ENCODE measurements at places on chromosomes 3 and 15. TPM values are rescaled to one million over a fixed set of nuclear protein-coding genes. Genes with fewer than 3 reads are reported as not detected.

- DNase-seq = no peak
Measured at GRCh38 chr3:133007601-133008000, 30.6 kb upstream of the TMEM108 start.

DNA sequence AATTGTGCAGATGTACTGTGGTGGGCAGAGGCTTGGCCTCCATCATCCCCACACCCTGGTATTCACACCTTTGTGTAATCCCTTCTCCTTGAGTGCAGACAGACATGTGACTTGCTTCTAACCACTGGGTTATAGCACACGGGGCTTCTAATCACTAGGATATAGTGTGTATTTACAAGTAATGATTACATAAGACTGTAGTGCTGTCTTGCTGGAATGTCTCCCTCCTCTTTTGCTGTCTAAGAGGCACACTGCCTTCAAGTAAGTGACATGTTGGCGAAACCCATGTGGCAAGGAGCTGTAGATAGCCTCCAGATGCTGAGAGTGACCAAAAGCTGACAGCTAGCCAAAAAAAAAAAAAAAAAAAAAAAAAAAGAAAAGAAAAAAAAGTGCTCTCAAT lies 542.7 kb upstream of the MDFIC2 start:
- DNase-seq = no peak

DNA sequence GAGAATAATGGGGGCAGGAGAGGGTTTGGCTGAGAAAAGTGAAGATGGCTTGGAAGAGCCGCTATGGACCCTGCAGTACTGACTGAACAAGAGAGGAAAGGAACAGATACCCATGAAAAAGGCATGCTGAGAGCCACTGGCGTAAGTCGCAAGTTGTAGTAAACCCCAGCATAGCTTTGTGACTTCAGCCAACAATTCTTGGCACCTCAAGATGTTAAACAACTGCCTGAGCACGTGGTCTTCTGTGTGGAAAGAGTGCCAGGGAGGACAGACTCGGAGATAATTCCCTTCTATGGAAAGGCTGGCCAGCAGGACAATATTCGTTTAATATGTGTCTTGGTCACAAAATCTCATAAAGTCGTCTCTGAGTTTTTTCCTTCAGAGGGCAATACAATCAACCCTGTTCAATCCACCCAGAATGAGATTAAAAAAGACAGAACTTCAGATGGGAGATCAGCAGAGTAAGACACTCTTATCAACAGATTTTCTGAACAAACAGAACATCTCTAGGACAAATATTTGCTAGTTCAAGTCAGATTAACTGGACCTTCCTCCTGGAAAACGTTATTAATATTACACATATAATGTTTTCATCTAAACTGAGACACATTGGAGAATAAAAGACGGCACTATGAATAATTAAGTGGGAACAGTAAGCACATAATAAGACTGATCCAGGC lies 49.2 kb downstream of the NEK10 start:
- no peak for DNase-seq

GRCh38 chr3:129439817-129440617 lies at the start of the genes IFT122 and MBD4:
IFT122 (plus strand) TSS chr3:129440224; CDS start chr3:129440331, 107 bp downstream.
MBD4 (minus strand) TSS chr3:129439948; CDS start chr3:129439833, 115 bp downstream.
- DNase-seq = peak; percentile 99

DNA sequence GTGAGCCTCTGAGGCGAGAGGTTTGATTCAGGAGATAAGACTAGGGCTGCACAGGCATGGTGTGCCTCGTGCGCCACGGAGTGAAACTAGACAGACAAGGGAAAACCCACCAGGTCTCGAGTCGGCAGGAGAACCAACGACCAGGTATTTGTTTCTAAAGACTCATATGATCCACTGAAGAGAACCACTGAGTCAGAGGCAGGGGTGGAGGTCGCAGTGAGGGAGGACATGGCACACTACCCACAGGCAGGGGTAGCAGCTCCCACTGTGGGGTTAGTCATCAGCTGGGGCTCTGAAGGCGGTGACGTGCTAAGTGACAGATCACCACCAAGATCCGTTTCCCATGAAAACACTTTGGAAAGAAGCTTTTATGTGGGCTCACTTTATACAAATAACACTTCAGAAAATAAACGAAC lies 45.7 kb downstream of the CHSY1 start:
- DNase-seq = peak; percentile 90

The BUB1B gene
- 10.5 TPM for total RNA-seq

DNA sequence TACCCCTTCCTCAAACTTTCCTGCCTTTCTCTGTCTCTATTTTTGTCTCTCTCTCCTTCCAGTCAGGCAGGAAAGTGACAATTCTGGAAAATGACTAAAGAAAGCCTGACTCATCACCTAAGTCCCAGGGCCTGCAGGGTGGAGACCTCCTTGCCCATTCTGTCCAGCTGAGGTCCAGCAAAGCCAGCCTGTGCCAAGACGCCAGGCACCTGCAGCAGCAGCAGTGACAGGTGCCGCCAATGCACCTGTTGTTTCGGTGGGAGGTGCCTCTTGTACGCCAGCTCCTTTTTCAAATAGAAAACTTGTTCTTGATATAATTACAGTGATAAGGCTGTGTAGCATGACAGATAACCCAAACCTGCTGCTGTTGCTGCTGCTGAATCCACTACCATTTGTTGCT lies 501.3 kb downstream of the NTRK3 start:
- DNase-seq = no peak

The HAPLN3 gene
- 56.7 TPM for total RNA-seq

- peak; percentile 33 for DNase-seq
Measured at GRCh38 chr3:70108072-70108471, 108.5 kb downstream of the SAMMSON start.

The CNTN4 gene
- not detected for total RNA-seq

GRCh38 chr3:53223025-53223424 lies 32.8 kb downstream of the TKT start:
- DNase-seq = no peak

The ACVR2B gene
- total RNA-seq = 2.2 TPM

The TGM5 gene
- total RNA-seq = not detected

DNA sequence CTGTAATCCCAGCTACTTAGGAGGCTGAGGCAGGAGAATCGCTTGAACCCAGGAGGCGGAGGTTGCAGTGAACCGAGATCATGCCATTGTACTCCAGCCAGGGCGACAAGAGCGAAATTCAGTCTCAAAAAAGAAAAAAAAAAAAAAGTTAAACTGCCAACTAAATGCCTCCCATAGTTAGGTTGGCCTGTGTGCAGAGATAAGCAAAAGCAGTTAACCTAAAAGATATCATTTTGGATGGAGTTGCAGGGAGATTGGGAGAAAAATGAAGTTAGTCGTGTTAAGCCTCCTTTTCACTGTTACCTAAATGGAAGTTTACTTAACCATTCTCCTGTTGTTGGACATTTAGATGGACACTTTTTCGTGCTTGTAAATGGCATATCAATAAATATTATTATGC lies 11.4 kb upstream of the FETUB start:
- DNase-seq = no peak

- no peak for DNase-seq
Measured at GRCh38 chr15:71713191-71713809, 97.1 kb upstream of the NR2E3 start.

- DNase-seq = no peak
Measured at GRCh38 chr3:134798681-134799311, 3.7 kb downstream of the EPHB1 start.

GRCh38 chr3:181724192-181724965 lies 12.7 kb downstream of the SOX2 start:
- DNase-seq = no peak

DNA sequence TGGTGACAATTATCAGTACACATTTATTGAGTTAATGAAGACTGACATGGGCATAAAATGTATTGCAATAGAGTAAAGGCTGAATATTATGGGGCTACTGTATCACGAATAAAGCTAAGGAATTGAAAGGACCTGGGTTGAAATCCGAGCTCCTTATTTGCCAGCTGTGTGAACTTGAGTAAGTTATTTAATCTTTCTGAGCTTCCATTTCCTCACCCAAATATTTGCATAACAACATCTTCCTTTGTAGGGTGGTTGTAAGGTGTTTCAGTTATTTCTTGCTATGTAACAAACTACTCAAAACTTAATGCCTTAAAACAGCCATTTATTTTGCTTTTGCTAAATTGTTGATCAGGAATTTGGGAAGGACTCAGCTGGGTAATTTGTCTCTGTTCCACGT lies 111.1 kb upstream of the TSC22D2 start:
- DNase-seq = no peak

DNA sequence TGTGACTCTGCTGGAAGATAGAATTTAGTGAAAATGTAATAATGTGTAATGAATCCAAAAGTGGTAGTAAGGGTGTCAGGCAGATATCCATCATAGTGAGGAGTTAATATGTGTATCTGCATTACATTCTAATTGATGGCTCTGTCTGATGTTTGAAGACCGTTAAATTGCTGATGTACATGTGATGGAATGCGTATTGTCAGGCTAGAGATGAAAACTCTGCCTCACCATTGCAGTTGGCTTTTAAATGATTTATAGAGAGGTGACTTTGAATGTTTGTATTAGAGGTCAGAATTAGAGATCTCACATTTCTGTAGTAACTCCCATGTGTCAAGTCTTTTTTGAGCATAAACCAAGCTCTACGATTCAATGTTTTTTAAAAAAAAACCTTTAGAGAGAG lies 234.6 kb downstream of the NAALADL2 start:
- DNase-seq = no peak

The TRH gene
- not detected for total RNA-seq

The KIF7 gene
- total RNA-seq = 1.1 TPM

The CASR gene
- not detected for total RNA-seq

DNA sequence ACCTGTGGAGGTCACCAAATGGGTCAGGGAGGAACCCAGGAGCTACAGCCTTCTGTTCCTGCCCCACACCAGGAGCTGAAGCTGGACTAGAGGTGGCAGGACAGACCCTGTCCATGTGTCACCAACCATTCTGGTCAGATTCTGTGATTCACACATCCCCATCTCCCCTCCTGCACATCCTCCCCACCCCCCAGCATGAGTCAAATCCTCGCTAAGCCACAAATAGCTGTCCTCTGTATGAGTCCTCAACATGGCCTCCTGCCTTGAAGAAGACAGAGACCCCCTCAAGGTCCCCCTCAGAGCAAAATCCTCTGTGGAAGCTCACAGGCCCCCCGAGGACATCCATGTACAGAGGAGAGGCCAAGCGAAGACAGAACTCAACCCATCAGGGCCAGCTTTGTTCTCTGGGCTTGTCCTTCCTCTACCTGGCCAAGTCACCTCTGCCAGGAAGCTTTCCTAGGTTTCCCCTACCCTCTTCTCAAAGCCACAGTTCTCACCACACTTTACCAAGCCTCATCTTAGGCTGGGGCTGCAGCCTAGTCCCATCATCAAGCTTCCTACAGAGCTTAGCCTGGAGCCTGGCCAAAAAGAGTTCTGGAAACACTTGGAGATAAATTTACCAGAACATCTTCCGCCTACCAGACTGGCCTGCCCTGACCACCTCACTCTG lies 17.1 kb downstream of the CACNA2D2 start:
- DNase-seq = no peak

- peak; percentile 65 for DNase-seq
Measured at GRCh38 chr3:186849374-186849975, 7.0 kb downstream of the ADIPOQ start.

- DNase-seq = no peak
Measured at GRCh38 chr3:66203275-66203674, 17.5 kb upstream of the SLC25A26 start.

DNA sequence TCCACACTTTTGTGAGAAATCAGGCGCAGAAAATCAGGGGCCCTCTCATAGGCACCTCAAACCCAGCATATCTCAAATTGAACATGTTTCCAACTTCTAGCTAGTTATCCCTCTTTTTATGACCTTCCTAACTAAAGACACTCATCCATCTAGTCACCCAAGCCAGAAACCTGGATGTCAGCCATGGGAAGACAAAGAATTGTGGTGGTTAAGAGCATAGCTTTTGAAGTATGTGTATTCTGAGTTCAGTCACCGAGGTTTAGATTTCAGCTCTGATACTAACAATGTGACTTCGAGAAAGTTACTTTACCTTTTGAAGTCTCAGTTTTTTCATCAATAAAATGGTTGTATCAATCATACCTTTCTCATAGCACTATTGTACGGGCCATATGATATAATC lies 495.5 kb downstream of the NLGN1 start:
- DNase-seq = peak; percentile 15

- no peak for DNase-seq
Measured at GRCh38 chr15:73710321-73710720, 26.1 kb downstream of the CD276 start.

- no peak for DNase-seq
Measured at GRCh38 chr15:48984811-48985352, 21.2 kb upstream of the SHC4 start.

The PRKCI gene
- total RNA-seq = 23.1 TPM

- no peak for DNase-seq
Measured at GRCh38 chr15:74387141-74387541, 19.7 kb upstream of the CYP11A1 start.

GRCh38 chr15:85496551-85497171 lies 116.3 kb downstream of the AKAP13 start:
- DNase-seq = no peak

- DNase-seq = no peak
Measured at GRCh38 chr3:169548194-169548593, 115.3 kb downstream of the MECOM start.

GRCh38 chr3:185733980-185734724 lies 90.7 kb downstream of the IGF2BP2 start:
- DNase-seq = peak; percentile 90

The FBXW12 gene
- not detected for total RNA-seq

- no peak for DNase-seq
Measured at GRCh38 chr3:115111632-115112031, 35.5 kb downstream of the ZBTB20 start.

The GOLGA6A gene
- not detected for total RNA-seq

GRCh38 chr3:60339304-60339703 lies 911.9 kb downstream of the FHIT start:
- DNase-seq = no peak

- no peak for DNase-seq
Measured at GRCh38 chr15:25800761-25801515, 62.2 kb downstream of the ATP10A start.

- no peak for DNase-seq
Measured at GRCh38 chr3:49899815-49900214, 3.9 kb downstream of the MST1R start.

The EPHB1 gene
- total RNA-seq = 4.2 TPM

GRCh38 chr3:94307588-94307987 lies 244.7 kb downstream of the NSUN3 start:
- no peak for DNase-seq

DNA sequence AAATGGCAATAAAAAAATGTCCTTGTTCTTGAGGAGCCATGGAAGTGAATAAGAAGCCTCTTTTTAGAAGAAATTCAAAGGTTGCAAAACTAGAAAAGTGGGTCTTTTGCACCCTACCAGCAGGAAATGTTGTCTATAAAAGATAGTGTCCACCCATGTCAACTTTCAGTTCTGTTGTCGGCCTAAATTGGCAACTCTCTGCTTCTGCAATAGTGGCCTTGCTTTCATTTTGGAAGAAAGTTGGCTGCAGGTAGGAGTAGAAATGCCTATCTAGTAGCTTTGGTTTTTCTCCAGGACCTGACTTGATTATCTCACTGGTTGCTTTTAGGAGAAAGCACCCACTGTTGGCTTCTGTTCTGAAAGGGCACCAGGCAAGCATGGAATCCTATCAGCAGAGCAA lies 85.4 kb downstream of the TMEM108 start:
- DNase-seq = no peak

DNA sequence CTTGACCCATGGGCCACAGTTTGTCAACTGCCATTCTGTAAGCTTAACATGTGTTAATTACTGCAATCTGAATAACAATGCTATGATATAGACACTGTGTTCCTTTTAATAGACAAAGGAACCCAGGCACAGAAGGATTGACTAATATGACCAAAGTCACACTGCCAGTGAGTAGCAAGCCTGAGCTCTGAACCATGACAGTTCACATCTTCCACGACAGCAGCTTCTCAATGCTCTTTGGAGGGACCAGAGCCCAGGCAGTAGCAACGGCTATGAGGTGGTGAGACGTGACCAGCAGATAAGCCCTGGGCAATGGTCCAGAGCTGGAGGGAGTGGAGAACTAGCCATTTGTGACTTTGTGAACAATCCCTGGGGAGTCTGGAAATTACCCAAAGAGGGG lies 19.4 kb downstream of the CA12 start:
- peak; percentile 21 for DNase-seq
